HT1080 (cell line): ENCODE measurements at places on chromosomes 13 and 19.

GRCh38 chr13:112250788-112251445, 125.2 kb upstream of the SPACA7 start:
- DNase-seq: no peak

GRCh38 chr13:20492641-20493040, 33.0 kb downstream of the CRYL1 start:
- no peak for DNase-seq

DNA sequence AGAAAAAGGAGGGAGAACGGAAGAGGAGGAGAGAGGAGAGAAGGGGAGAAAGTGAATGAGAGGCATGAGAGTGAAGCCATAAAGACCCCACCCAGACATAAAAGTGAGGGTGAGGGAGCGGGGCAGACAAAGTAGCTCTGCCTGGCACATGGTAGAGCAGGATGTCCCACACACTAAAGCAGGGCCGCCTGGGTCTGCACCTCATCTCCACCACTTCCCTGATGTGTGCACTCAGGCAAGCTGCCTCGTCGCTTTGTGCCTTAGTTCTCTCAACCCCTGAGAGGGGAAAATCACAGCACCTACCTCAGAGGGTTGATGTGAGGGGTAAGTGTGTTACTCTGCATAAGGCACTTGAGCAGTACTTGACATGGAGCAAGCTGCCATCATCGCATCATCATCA, 488.1 kb downstream of the COG6 start:
- DNase-seq: no peak

DNA sequence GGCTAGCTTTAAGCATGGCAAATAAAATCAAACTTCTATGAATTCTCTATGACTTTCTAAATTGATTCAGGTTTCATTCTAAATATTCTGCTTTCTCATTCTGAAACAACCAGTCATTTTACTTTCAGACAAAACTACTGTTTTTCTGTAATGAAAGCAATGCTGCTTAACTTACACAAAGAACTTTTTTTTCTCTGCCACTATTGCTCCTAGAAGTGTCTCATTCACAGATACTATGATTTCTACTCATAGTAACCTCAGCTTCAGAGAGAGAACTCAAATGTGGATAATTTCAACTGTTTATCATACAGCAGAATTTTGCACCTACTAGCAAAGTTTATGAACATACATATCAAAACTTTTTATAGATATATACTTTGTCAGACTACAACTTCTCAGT, 724.6 kb downstream of the SLITRK5 start:
- no peak for DNase-seq

DNA sequence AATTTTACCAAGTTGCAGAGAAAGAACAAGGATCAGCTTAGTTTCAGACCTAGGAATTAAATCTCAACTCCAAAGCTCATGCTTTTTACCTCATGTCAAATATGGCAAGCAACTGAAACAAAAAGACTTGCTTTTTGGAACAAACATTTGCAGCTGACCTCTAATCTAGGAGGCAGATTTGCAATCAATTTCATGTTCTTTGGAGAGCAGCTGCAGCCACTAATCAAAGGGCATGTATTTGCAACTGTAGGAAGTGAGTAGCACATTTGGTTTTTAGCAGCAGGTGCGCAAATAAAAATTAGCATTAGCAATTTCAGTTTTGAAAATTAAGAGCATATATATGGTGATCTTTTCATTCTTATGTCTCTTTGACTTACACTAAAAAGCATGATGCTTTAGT, 459.3 kb upstream of the SLC10A2 start:
- DNase-seq: no peak

DNA sequence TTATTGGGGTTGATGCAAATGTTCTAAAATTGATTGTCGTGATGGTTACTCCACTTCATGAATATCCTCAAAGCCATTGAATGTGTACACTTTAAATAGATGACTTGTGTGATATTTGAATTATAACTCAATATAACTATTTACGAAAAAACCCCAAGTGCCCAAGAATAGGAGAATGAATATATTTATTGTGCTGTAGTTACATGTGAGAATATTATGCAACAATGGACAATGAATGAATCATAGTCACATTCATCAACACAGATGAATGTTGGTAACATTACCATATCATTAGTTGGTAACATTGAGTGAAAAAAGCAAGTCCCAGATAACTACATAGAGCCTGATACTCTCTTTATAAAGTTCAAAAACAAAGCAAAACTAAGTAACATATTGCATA, 127.8 kb upstream of the UBL3 start:
- DNase-seq: no peak

- DNase-seq: no peak
Measured at GRCh38 chr19:44820648-44821609, 12.0 kb downstream of the BCAM start.

GRCh38 chr19:47274891-47275761, 441 bp downstream of the INAFM1 start:
- DNase-seq: no peak

DNA sequence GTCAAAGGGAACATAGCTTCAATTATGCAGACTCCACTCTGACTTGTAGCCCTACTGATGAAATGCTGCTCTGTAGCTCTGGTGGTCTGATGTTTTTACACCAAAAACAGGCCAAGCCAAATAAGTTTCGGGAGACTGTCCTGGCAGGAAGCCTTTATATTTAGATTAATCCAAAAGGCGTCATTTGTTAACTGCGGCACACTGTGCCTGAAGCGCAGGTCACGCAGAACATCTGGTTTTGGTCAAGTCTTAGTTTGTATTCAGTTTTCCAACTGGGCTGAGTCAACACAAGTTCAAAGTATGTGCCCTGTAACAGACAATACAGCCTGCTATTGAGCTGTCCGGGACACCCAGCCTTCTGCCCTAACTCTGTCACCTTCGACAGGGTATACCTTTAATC, 154.6 kb upstream of the IPO5 start:
- no peak for DNase-seq

DNA sequence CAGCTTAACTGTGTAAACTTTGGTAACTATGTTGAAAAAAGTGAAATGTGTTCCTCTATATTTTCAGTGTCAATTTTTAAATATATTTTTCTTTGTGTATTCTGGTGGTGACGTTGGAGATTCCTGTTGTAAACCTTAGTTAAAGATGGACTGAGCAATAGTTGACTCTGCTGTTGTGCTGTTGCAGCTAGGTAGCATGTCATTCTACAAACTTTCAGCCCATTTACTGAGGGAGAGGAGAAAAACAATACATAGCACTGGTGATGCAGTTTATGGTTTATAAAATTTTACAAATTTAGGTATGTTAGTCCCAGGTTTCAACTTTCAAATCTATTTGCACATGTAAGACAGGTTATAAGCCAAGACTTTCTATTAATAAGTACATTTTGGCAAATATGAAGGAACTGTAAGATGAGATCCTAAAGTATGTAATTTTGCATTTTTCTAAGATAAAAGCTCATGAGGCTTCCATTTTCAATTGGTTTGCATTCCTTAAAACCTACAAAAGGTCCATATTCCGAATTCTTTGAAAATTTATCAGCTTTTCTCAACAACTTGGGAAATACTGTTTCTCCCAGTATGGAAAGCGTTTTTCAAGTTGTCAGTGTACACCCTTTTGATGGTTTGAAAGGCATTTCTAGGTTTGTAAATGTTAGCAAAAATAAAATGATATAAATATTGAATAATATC, 1.5 kb downstream of the NDFIP2 start:
- no peak for DNase-seq

DNA sequence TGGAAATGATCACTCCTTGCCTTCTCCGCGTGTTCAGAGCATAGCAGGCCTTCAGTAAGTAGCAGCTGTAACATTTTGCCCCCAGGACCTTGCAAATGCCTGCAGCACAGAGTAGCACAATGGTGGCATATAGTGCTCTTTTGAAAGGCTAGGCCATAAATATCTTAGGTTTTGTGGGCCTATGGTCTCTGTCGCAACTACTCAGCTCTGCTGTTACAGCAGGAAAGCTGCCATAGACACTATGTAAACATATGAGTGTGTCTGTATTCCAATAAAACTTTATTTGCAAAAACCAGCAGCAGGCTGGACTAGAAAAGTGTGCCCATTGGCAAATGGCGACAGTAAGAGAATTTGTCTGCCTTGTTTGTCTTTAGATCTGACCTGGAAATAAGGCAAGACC, 9.4 kb downstream of the ITPKC start:
- DNase-seq: no peak

DNA sequence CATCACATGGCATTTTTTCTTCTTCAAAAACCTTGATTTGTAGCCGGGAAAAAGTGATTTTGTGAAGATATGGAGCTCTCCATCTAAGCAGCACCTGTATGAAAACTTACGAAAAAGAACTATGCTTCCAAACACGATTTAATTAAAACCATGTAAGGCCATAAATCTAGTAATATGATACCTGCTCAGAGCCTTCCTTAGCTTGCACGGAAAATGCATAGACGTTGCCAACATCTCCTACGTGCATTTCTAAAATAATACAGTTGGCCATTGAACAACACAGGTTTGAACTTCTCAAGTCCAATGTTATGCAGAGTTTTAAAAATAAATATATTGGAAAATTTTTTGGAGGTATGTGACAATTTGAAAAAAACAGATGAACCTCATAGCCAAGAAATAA, 59.1 kb upstream of the RNF113B start:
- DNase-seq: no peak
